H1 (cell line): ENCODE measurements at places on chromosomes 13 and 19. TPM values are rescaled to one million over a fixed set of nuclear protein-coding genes. Genes with fewer than 3 reads are reported as not detected.

- no peak for DNase-seq
Measured at GRCh38 chr13:43516401-43516833, 270.4 kb downstream of the ENOX1 start.

DNA sequence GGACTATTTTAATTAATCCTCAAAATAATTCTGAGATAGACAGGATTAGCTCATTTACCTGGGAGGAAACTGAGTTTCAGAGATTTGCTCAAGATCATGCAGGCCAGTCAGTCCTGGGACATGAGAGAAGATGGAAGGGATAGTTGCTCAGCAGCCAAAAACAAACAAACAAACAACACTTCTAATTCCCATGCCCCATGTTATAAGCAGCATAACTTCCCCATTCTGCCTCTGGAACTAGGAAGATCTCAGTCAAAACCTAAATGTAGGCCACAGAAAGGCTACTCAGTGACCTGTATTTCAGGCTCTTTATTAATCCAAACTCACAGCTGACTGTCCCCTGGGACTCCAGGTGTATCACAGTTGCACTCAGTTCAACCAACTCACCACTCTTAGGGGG lies 489.2 kb upstream of the NBEA start:
- no peak for DNase-seq

DNA sequence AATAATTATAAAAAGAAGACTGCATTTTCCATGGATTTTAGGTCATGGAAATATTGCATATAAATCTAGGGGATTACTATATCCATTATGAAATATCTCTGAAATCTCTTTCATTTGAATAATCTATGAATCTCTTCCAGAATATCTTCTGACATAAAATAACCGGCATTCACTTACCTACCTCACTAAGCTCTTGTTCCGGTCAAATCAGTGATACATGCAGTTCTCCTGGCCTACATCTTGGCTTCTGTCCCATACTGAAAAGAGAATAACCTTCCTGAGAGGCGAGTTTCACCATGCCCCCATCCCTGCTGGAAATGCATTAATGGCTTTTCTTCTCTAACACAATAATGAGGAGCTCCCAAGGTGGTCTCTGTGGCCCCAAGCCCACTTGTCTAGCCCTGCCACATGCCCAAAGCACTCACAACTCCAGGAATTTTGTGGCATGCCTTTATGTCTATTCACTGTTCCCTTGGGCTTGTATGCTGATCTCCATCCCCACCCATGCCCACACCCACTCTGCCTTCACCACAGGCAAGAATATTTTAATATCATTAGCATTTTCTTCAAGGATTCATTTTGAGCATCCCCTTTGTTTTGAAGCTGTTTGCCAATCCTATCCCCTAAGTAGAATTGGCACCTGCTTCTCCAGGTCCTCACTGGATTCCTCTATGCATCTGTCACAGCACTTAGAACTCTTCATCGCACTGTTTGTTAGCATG lies 401.6 kb downstream of the COG6 start:
- no peak for DNase-seq

- peak; percentile 57 for DNase-seq
Measured at GRCh38 chr19:52992109-52993004, 21.4 kb upstream of the ERVV-1 start.

- no peak for DNase-seq
Measured at GRCh38 chr13:30831515-30831914, 74.6 kb upstream of the MEDAG start.

- DNase-seq = peak; percentile 91
Measured at GRCh38 chr19:15584541-15585115, 30.4 kb upstream of the CYP4F8 start.

DNA sequence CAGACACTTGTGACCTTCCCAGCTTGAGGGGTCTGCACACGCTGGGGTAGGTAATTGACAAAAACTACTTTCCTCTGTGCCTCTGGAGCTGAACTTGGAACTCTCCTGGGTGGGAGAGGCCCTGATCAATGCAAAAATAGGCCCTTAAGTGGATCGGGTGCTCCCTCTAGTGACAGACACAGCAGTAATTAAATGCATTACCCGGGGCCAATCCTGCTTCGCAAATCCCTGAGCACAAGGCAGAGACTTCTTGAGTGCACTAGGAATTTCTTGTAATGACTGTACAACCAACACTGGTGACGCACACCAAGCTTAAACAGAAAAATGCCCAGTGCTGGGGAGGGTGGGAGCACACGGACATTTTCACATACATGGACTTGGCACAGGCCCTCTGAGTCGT lies 10.6 kb upstream of the UBE2S start:
- DNase-seq = peak; percentile 71

GRCh38 chr19:54047616-54048015 lies 16.1 kb downstream of the VSTM1 start:
- no peak for DNase-seq

- DNase-seq = no peak
Measured at GRCh38 chr13:22265563-22265962, 594.7 kb downstream of the FGF9 start.

GRCh38 chr13:22538400-22538799 lies 642.4 kb upstream of the SGCG start:
- no peak for DNase-seq

DNA sequence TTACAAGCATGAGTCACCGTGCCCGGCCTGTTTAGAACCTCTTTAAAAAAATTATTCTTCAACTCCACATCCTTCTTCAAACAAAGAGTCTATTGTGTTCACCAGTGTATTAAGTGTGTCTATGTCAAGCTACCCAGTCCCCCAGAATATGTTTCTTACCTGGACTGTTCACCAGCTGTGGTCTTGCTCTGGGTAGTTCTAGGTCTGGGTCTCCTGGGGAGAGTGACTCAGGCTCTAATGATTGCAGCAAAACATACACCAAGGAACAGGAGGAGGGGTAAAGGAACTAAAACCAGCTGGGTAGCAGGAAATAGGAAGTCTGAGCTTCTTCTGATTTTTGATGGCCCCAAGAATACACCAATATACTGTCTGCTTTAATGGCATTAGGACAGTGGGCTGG lies at the start of gene FPR1:
Gene FPR1 (minus strand): TSS at position 224 of the 400 bp plus-strand sequence. CDS start 4,884 bp downstream, outside the sequence.
- no peak for DNase-seq

The NR1H2 gene
- 40.3 and 41.4 TPM in 2 replicates for total RNA-seq

The FKRP gene
- 24.4 and 24.8 TPM in 2 replicates for total RNA-seq
